ENCODE measurements at places on chromosomes 12 and 14.
A peak's percentile ranks its signal among the peaks of the same experiment; 100 is the strongest.

DNA sequence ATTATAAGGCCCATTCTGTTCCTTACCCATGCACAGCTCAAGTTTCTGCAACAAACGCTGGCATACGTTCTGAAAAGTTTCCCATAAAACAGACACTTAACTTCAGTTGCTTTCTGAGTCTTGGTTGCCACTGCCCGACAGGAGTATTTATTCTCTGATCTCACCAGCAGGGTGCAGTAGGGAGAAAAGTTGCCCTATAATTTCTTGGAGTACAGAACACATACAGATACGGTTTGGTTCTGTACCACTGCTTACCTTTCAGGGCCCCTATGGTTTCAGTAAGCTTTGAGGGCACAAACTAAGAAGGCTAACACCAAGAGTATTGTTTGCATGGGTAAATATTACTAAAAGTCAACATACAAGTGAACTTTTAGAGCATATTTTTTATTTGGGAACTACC, 77.9 kb downstream of the SPATA7 start:
- no peak for DNase-seq

DNA sequence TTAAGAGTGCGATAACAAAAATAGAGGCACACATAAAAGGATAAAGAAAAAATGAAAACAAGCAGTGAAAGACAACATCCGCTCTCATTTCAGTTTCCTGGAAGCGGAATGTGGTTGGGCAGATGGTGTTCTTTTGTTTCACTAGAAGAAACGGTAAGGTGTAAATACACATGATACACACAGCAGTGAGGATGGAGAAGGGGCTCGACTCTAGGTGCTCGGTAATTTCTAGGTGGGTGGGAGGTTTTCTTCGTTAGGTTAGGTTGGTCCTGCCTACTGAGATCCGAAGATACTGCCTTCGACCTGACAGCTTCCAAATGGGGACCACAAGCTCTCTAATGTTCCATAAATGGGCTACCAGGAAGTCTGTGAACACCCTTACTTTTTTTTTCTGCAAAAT, 1082.5 kb downstream of the BCL11B start:
- DNase-seq, result peak; percentile 74

GRCh38 chr14:30656190-30656632, 34.1 kb downstream of the SCFD1 start:
- peak; percentile 18 for DNase-seq

DNA sequence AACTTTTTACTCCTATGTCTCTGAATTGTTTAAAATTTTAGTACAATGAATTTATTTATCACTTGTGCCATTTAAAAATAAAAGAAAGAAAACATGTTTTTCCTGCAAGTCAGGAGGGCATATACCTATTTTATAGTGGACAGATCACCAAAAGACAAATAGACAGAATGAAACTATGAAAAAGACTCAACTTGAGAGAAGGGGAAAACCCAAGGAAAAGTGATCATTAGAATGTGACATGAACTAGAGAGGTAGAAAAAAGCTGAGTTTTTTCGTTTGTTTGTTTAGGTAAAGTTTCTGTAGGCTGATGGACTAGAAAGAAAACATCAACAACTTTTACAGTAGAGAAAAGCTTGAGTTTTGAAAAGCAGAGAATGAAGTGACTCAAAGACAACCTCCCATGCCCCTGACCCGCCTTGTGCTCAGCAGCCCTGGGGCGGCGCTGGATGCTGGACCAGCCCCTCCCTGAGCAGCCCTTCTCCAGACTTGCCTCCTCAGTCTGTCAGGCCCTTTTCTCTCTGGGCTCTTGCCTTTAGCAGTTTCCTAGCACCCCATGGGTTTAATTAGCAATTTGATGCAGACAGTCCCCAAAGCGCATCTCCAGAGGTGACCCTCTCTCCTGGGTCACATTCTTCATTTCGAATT, 95.1 kb upstream of the ARID2 start:
- no peak for DNase-seq

DNA sequence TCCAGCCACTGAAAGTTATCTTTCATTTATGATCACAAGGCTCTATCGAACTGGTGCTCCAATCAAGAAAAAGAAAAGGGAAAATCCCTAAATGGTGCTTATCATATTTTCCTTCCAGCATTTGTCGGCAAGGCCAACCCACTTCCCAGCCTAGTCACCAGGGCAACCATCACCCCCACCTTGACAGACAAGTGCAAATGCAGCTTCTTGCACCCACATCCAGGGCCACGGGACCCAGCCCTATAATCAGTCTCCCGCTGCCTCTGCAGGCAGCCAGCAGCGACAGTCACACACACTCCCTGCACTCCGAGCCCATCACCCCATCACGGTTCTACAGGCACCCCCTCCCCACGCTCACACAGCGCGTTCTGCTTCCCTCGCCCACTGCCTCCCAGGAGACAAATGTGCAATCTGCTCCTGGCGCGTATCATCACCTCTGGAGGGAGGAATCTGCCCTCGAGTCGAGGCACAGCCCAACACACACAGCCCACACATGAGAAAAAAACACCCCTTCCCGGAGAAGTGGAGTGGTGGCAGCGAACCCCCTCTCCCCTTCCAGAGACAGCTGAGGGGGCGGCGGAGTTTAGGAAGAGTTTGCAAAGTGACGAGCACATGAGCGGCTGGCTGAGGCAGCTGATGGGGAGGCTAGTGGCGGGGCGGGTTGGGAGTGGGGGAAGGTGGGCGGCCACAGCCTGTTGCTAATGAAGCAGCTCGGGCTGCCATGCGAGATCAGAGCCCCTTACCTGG, 9.3 kb upstream of the PPP4R4 start:
- no peak for DNase-seq

DNA sequence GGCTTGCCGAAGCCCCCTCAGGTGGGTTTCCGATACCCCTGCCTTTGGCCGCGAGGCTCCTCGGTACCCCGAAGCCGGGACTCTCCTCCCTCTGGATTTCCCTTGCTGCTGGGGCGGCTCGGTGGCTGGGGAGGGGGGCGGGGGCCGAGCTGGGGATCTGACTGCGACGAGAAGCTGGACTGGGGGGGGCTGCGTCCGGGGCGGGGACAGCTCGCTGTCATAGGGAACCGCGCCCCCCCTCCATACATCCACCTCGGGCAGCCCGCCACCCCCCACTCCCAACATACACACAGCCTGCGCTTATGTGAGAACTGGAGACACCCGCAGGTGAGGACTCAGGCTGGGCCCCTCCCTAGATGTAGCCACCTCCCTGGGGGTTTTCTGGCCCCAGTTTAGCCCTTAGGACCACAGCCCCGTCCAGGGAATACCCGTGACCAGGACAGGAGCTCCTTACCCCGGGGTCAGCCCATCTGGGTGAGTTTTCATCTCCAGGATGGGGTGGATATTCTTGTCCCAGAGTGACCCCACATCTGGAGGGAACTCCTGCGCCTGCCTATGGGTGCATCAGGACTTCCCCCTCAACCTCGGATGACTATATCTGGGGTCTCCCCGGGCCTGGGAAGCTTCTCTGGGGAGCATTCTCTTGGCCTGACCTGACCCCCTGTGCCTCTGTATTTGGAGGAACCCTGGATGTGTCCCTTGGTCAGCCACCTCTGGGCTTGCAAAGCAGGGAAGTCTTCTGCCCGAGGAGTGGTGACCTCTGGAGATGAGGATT, 687 bp downstream of the ASIC1 start:
- no peak for DNase-seq

- no peak for DNase-seq
These were observed 59.0 kb downstream of the VCPKMT start for GRCh38 chr14:50057331-50057730.

DNA sequence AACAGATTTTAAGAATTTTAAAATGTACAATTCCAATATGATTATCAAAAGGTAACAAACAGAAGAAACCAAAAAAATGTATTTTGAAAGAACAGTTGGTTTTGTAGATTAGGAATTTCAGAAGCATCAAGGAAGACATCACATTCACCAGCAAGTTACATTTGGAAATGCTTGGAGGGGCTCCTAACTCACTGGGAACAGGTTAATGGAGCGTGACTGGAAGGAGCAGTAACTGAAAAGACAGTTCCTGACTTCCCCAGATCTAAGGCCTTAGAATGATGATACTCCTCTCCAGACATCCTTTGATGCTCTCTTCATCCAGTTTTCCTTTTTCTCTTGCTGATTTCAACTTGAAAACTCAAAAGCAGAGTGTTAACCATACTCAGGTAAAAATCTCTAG, 220.0 kb upstream of the EGLN3 start:
- DNase-seq, result no peak

- peak; percentile 78 for DNase-seq
These were observed 178.5 kb upstream of the OR4E1 start for GRCh38 chr14:21852061-21852664.

DNA sequence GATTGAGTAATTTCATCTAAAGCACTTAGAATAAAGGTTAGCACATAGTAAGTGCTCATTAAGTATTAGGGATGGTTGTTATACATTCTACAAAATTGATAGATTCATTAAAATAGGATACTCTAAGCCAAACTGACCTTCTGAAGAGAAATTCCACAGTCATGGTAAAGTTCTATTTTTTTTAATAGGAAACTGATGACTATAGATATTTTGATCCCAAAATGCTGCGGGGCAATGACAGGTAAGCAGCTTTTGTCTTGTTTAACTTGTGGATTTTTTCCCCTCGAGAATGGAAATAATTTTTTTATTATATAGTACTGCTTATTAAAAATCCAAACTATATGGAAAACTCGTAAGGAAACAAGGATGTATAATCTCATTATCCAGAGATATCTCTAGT, 97.0 kb downstream of the SCFD1 start:
- DNase-seq, result no peak

GRCh38 chr14:71022939-71023338, 115.7 kb downstream of the PCNX1 start:
- DNase-seq, result no peak

DNA sequence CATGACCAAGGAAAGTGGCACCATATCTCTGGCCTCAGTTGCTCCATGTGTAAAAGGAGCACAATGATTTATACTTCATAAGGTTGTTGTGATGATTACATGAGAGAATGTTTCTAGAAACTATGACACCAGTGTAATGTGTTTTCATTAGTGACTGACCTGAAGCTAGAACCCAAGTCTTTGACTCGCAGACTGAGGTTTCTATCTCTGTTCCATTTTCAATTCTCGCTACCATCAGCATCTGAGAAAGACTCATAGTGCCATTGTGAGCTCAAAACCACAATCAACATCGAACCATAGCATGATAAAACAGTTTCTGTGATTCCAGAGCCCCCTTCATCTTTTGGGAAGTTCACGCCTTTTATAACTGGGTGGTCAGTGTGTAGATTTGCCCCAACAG, 53.8 kb downstream of the STAB2 start:
- no peak for DNase-seq

- no peak for DNase-seq
These were observed 11.1 kb downstream of the RASSF3 start for GRCh38 chr12:64621257-64621942.

GRCh38 chr12:95304673-95305198, 87.1 kb downstream of the VEZT start:
- no peak for DNase-seq

DNA sequence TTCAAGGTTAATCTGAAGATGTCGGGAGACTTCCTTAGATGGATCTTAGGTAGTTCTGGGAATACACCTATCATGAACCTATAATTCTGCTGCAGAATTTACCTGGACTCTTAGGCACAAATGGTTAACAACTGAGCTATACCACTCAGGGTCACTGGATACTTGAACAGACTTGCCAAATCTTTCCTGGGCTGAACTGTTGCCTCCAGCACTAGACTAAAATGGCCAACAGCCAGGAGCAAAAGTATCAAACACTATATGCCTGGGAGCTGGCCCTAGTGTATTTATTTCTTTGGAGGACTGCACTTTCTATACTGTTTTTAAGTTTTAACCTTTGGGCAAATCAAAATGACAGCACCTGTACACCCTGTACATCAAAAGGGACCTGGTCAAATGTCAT, 252.8 kb downstream of the TMEM117 start:
- DNase-seq, result no peak

DNA sequence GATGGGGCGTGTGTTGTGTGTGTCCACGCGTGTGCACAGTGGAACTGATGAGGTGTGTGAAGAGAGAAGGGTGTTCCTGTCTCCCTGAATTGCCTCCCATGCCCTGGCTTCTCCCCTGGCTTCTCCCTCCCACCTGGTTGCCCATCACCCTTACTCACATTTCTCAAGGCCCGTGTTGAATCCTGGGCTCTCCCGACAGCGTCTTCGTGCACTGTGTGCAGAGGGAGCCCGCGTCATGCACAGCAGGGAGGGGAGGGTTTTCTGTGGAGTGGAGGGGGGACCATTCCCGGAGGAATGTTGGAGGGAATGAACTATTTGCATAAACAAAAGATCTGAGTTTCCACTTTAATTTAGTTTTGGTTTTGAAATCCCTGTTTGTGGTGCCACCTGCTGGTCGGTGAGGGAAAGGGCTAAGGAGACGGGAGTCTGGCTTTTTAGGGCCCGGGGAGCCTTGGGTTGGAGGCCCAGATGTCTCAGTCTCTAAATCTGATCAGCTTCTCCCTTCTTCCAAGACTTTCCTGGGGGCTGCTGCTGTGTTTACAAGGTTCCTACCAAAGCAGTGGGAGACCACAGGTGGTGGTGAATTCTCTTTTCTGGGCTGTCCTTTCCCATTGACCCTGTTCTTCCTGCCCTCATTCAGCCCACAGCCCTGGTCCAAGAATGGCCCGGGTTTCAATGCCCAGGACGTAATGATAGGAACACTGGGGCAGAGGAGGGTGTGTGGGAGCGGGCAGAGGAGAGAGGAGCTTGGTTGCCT, at the start of gene C1R:
C1R (minus strand) TSS at position 217 of the 757 bp plus-strand sequence; CDS start at position 160, 57 bp downstream.
- DNase-seq, result peak; percentile 75

- no peak for DNase-seq
These were observed 102.8 kb downstream of the SCAF11 start for GRCh38 chr12:45887544-45887943.

DNA sequence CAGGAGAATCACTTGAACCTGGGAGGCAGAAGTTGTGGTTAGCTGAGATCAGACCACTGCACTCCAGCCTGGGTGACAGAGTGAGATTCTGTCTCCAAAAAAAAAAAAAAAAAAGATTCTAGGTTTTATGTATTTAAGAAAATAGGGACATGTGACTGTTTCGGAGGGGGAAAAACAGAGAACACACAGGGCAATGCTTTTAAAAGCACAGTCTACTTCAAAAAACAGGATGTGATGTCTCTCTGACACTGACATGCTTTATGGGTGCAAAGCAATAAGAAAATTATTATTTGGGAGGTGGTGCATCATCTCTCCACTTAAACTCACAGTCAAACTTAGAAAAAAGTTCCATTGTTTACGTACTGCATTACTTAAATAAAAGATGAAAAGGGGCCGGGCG, 28.7 kb downstream of the CLIP1 start:
- DNase-seq, result no peak

GRCh38 chr12:92585115-92585727, 117.6 kb upstream of the PLEKHG7 start:
- DNase-seq, result no peak

- no peak for DNase-seq
These were observed 29.2 kb downstream of the CLEC2D start for GRCh38 chr12:9698681-9699080.

All from activated CD4-positive, alpha-beta memory T cell treated with anti-CD3 and anti-CD28 coated beads, Interleukin-2, amount 10 ng/mL, durations not matched to agents 7 days and 5 days (primary cell).